ENCODE measurements at places on chromosomes 3 and 15.

DNA sequence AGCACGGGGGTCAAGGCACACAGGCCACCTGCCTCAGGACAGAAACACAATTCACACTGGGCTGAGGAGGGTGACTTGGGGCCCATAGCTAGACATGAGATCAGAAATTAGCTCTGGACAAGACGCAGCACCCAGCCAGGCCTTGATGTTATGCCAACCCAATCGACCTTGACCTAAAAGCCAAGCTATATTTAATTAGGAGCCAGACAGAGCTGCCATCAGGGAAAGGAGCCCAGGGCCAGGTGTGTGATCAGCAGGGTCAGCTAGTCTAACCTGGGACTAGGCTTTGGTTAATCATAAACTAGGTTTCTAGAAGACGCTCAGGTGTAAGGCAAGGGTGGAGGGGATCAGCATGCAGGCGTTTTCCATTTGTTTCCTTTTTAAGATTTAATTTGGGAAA, 23.9 kb upstream of the SLC25A36 start:
- DNase-seq: no peak

DNA sequence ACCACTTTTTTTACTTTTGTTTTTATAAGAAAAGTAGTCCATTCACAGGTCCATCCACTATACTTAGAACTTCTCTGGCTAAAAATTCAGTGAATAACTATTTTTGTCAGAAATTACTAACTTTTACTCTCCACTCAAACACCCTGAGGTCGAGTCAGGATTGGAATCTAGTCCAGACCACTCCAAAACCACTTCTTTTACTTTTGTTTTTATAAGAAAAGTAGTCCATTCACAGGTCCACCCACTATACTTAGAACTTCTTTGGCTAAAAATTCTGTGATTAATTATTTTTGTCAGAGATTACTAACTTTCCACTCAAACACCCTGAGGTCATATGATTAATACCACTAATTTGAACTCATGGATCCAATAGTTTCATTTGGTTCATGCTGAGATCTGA, 239.4 kb downstream of the RORA start:
- DNase-seq: no peak

DNA sequence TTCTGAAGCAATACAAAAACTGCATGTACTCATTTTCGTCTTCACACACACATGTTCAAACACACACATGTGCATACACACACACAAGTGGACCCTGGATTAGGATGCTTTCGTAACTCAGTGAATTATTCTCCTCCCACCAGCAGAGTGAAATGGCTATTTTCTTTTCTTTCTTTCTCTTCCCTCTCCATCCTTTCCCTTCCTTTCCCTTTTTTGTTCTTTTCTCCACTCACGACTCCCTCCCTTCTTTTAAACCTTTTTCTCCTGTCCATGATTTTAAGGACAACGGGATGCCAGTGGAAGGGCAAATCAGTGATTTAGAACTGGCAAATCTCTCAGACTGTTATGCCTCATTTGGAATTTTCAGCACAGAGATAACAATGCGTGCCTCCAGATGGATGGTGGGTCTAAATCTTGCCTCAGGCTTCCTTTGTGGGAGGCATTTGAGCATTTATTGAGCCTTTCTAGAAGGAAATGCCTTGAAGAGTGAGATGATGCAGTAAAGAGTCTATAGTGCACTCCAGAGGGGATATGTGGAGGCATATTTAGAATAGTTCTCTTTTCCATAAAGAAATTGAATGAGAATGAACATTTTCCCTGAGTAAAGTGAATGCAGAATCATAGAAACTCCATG, 130.4 kb upstream of the SLC7A14 start:
- DNase-seq: no peak

GRCh38 chr3:62500556-62501288, 127.4 kb upstream of the FEZF2 start:
- DNase-seq: no peak

DNA sequence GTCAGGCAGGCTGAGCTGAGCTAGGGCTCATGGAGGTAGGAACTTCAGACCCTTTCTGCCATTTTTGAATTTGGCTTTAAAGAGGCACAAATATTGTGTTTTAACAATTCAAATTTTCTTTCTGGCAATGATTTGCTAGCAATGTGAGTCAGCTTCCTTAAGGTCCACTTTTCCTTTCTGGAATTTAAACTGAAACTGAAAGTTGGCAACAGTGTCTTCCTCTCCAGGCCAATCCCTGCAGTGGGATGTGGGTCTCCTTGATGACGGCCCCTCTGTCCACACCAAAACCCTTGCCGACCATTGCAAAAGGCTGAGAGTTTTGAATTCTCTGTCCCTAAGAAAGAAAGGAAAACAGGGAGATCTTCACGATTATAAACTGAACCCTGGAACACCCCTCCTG, 27.1 kb downstream of the RPSA start:
- no peak for DNase-seq

DNA sequence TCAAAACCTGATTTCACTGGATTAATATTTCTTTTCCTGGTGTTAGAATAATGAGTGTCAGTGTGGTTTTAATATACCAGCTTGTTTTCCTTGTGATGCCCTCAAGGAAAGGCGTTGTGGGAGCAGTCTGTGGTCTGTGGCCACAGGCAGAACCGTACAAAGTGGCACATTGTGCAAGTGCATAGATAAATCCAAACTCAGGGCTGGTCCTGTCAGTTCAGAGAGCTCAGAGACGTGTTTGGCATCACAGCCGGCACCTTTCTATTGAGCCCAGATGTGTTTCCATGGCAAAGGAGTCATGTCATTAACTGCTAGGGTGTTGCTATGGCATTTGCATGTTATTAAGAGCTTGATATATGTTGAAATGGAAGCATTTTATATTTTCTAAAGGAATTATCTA, 289.9 kb upstream of the RASGRP1 start:
- no peak for DNase-seq

GRCh38 chr15:89002281-89002761, 85.9 kb upstream of the ABHD2 start:
- DNase-seq: no peak

DNA sequence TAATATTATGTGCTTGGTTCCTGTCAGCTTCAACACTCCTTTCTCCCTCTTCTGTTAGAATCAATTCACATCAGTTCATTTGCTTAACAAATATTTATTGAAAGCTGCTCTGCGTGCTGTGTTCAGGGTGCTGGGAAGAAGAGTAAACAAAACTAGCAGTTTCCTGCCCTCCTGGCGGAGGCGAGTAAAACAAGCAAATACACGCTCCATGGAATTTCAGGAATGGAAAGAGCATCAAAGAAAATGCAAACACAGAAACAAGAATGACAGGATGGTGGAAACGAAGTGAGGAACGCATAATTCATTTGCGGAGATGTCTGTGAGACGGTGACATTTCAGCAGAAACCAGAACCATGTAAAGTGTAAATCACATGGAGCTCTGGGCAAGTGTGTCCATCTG, 49.4 kb upstream of the SPTSSB start:
- no peak for DNase-seq

DNA sequence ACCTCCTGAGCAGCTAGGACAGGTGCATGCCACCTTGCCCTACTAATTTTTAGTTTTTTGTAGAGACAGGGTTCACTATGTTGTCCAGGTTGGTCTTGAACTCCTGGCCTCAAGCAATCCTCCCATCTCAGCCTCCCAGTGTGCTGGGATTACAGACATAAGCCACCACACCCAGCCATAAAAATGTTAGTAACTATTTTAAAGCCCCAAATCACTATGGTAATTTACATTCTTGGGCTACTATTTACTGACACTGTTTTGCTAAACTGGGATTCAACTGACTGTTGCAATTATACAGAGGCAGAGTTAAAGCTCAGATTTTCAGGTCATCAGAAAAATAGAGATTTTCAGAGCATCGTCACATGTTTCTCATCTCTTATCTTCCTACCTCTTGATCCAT, 258.6 kb downstream of the FEZF2 start:
- no peak for DNase-seq

GRCh38 chr3:152266221-152266995, 2.3 kb upstream of the MBNL1 start:
- DNase-seq: no peak

DNA sequence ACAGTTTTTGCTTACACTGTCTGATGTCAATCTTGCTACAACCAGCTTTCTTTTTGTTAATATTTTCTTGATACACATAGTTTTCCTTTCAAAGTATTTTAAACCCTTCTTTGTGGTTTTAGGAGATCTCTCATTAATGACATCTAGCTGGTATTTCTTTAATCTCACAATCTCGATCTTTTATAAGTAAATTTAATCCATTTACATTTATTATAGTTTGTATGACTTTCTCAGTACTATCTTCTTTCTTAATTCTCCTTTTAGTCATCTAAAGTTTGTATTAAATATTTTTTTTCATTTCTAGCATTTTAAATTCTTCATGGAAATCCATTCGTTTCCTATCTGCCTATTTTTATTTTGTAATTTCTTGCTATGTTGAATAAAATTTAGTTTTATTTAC, 55.4 kb downstream of the MRPL3 start:
- no peak for DNase-seq

DNA sequence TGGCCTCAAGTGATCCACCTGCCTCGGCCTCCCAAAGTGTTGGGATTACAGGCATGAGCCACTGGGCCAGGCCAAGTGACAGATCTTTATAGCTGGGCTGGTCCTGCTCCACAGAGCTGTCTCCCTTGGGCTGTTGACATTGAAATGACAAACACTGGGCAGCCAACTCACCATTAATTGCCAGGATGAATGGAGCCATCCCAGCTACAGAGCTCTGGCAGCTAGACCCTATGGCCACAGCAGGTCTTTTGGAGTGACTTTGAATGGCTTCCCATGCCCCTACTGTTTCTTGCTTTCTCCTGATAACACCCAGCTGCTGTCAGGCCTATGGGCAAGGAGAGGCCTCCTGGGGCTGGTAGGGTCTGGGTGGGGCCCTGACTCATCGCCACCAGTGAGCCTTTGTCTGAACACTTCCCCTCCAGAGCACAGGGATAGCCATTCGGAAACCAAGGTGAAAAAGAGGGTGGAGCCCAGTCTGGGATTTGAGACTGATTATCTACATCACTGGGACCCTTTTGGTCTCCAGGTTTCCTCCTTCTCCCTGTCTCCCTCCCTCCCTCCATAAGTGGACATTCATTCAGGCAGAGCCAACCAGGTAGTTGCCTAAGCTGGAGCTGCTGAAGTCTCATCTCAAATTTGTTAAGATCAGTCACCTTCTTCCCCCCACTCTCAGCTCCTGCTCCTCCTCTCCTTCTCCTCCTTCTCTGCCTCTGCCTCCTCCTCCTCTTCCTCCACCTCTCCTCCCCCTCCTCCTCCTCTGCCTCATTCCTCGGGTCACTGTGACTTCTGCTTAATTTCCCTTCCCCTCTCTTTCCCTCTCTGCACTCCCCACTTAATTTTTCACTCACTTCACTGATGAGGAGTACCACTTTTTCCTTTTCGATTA, 34.0 kb downstream of the BHLHE40 start:
- DNase-seq: no peak

DNA sequence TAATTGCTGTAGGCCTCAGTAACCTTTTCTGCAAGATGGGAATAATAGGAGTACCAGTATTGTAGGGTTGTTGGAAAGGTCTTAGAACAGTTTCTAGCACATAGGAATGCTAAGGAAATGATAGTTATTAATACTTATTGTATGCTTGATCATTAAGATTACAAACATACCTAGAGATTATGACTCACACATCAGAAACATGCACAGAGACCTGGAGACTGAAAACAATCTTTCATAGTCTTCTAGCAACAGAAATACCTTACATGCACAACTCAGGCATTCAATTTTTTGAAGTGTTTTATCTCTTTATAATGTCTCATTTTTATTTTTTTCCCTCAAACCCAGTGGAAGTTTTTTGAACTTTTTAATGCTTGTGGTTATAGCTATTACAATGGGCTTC, 104.4 kb upstream of the ZBTB20 start:
- DNase-seq: no peak

GRCh38 chr3:42094128-42094527, 3.0 kb downstream of the TRAK1 start:
- DNase-seq: no peak

GRCh38 chr3:87982421-87982820, 76.4 kb downstream of the CGGBP1 start:
- DNase-seq: no peak

- no peak for DNase-seq
Observed at GRCh38 chr3:103082501-103082900, 647.7 kb downstream of the ZPLD1 start.

DNA sequence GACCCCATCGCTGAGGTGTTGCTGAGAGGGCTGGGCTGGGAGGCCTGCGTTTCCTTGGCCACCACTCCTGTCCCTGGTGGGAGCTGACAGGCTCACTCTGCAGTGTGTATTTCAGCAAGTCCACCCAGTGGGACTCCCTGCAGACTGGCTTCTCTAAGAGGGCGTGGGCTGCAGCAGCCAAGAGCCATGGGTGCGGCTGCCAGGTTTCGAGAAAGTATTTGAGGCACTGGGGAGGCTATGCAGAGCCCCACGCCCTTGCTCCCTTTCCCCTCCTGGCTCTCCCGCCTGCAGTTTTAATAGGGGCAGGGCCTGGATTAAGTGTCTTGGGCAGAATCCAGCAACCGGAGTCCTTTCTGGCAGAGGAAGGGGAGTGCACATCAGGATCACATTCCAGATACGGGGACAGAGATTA, 242.1 kb downstream of the THSD4 start:
- no peak for DNase-seq

GRCh38 chr15:95498961-95499360, 831.5 kb upstream of the NR2F2 start:
- DNase-seq: no peak

DNA sequence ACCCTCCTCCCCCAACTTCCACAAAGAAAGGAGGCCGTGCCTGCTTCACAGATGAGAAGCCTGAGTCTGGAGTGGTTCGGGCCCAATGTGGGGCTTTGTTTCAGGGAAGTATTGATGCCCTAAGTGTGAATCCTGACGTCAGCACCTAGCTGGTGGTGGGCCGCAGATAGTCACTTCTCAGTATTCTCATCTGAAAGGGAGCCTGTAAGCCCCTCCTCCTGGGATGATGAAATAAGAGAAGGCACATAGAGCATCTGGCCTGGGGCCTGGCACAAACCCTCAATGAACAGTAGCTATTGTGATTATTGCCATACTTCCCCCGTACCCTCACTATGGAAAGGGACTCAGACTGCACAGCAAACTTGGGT, 24.8 kb downstream of the LINGO1 start:
- no peak for DNase-seq

GRCh38 chr3:75188962-75189361, 475.2 kb upstream of the FRG2C start:
- DNase-seq: no peak

- no peak for DNase-seq
Observed at GRCh38 chr15:100997442-100997841, 78.3 kb downstream of the LRRK1 start.

GRCh38 chr3:144774897-144775296, 803.3 kb downstream of the DIPK2A start:
- no peak for DNase-seq
